Stimulated activated CD4-positive, alpha-beta T cell treated with anti-CD3 and anti-CD28 coated beads, Interleukin-4, amount 100 ng/mL, for 48 hours (primary cell): ENCODE measurements at places on chromosomes 4 and X.

GRCh38 chr4:142112451-142112850 is 476.1 kb downstream of the IL15 start:
- no peak for DNase-seq

DNA sequence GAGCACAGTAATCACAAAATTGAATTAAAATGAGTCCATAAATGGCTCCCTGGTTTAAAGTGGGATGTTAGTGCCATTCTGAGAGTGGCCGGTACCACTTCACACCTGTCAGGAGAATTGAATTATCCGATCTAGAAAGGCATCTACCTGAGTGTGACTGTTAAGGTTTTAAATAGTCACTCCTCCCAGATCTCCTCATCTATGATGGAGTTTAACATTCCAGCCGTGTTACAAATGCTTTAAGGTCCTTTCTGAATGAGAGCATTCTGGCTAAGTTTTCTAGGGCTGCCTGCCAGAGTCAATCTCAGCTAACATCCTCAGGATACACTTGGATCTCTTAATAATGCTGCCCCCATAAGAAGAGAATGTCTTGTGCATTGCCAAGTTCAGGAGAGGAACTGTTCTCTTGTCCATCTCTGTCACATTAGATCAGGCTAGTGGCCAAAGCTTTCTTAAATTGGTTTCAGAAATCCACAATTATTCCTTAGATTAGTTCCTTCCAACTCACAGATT is 231.1 kb downstream of the SLC39A8 start:
- no peak for DNase-seq

- no peak for DNase-seq
Observed at GRCh38 chrX:19677121-19677520, 161.8 kb upstream of the MAP3K15 start.

GRCh38 chr4:13859423-13859822 is 231.9 kb upstream of the BOD1L1 start:
- no peak for DNase-seq

DNA sequence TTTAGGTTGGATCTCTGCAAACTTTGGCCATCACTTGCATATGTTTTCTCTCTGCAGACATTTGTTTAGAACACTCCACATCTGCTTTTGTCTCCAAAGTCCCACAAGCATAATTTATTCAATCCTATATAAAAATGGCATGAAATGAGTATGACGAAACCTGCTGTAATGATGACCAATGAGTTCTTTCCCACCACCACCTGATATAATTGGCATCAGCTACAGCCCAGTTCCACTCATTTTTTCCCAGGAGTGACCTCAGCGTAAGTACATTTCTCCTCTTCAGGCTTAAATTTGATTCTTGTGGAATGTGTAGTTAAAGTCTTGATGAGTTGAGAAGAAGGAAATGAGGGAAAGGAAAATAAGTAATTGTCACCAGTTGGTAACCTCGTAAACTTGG is 205.1 kb downstream of the AWAT2 start:
- DNase-seq = no peak
